ENCODE measurements at places on chromosomes 11 and 22.

DNA sequence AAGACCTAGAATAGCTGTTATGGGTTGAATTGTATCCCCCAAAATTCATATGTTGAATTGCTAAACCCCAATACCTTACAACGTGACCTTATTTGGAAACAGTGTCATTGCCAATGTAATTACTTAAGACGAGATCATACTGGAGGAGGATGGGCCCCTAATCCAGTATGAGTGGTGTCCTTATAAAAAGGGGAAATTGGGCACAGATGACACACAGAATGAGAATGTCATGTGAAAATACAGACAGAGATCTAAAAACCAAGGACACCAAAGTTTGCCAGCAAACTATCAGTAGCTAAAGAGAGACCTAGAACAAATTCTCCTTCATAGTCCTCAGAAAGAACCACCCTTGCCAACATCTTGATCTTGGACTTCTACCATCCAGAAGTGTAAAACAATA lies 127.7 kb downstream of the ATXN10 start:
- DNase-seq: no peak

DNA sequence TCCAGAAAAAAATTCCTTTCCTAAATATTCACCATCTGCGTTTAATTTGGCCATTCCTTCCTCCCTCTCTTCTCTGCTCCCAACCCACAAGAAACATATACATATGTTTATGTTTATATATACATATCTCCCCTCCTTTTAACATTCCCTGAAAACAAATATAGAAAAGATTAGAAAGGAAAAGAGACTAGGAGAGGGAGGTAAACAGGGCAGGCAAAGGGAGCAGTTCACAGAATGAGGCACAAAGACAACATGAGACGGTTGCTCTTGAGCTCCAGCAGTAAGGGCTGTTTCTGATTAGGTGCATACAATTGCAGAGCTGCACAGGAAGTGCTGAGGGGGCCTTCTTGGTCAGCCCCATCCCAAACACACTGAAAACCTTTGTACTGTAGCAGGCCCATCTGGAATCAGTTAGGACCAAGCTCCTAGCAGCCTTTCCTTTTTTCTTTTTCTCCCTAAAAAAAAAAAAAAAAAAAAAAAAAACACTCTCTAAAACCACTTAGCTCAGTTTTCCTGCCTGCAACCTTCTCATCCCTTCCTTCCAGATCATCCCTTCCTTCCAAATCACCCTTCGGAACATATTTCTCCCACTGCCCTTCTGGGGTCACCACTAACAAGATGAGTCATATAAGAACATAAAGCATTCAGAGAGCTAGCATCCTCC lies 57.0 kb downstream of the RBFOX2 start:
- DNase-seq: no peak

GRCh38 chr11:35750315-35750714 lies 87.7 kb downstream of the TRIM44 start:
- DNase-seq: no peak

DNA sequence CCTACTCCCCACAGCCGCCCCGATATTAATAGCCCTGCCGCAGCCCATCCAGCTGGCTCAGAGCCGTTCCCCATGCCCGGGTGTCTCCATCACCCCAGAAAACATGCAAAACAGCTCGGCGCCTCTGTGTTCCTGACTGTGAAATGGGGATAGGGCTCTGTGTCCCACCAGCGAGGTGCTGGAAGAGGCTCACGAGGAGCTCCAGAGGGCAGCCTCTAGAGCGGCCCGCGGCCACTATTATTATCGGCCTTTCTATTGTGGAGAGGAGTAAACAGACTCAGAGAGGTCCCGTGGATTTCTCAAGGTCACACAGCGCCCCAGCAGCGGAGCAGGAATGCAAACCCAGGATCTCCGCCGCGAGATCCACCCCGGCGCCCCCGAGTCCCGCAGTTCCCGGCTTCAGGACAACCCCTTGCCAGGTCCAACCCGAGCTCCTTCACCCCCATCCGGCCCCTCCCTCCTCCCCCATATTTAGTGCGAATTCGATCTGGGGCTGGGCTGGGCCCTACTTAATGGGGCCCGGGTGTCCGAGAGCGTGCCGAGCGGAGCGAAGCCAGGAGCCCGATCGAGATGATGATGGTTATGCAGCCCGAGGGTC lies at the start of gene ACTN3:
TSS of gene ACTN3 (plus strand) at position 536 of the 598 bp plus-strand sequence. CDS start at position 571, 35 bp downstream.
- no peak for DNase-seq

DNA sequence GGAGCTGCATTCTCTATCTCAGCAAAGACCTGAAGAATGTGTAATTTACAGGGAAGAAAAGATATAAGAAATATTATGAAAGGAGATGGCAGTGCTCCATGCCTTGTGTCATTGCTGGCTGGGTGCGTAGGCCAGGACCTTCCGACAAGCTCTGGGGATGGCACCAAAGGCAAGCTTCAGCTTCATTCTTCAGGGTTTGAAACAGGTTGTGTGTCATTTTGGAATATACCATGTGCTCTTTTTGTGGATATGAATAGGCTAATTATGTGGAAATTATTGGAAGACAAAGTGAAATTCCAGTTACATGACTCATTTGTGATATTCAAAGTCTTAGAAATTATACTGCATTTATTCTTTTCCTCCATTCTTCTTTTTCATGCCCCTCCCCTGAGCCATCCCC lies 5.7 kb upstream of the KIRREL3 start:
- DNase-seq: no peak

- DNase-seq: no peak
Observed at GRCh38 chr11:84890676-84891075, 736.5 kb downstream of the DLG2 start.

GRCh38 chr11:60221181-60221580 lies 21.8 kb downstream of the MS4A4E start:
- no peak for DNase-seq

DNA sequence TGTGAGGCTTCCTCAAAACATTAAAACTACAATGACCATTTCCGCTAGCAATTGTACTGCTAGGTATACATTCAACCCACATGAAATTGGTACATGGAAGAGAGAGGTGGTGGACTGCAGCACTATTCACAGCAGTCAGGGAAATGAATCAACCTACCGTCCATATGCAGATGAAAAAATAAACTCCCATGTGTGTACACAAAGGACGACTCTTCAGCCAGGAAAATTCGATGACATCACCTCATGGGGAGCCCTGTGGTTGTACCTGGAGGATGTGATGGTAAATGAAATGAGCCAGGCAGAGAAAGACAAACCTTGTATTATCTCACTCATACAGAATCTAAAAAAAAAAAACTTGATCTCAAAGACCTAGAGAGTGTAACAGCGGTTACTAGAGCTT lies 23.3 kb downstream of the RFPL3 start:
- no peak for DNase-seq

DNA sequence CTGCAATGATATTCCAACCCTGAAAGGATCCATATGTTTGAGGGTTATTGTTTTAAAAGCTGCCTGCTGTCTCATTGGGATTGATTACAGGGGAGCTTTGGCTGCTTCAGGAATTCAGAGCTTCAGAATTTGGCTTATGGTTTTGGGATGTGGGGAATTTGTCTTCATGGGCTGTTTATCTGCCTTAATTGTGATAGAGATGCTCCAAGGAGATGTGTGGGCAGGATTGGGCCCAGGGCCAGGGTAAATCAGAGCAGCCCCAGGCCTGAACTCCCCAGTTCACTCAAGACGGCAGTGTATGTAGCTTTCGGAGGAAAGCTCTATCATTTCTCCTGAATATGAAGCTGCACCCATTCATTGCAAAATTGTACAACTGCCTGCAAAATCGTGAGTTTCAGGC lies 88.5 kb downstream of the ALX4 start:
- DNase-seq: no peak

DNA sequence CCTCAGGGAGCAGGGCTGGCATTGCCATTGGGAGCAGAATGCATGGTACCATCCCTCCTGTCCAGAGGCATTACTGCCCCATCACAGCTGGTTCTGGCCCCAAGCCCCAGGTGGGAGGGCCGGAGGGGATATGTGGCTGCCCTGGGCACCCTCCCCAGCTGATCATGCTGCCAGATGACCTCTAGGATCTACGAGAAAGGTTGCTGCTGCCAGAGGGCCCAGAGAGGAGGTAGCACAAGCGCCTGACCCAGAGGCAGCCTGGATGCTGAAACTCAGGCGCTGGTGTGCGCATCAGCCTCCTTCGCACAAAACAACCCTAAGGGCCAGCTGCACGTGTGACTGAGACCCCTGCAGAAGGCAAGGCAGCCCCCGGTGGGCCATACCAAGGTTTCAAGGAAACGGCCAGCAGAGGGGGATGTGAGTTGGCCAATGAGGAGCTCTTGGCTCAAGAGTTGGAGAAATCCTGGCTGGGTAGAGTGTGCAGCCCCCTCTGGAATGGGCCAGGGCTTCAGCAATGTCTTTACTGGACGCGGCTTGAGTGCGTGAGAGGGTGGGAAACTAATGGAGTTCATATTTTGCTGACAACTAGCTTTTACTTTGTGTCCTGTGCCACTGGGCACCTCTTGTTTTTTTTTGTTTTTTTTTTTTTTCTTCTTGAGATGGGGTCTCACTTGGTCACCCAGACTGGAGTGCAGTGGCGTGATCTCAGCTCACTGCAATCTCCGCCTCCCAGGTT lies 88.3 kb upstream of the PARVA start:
- DNase-seq: no peak

GRCh38 chr11:45752106-45752505 lies 52.8 kb upstream of the SLC35C1 start:
- DNase-seq: no peak

DNA sequence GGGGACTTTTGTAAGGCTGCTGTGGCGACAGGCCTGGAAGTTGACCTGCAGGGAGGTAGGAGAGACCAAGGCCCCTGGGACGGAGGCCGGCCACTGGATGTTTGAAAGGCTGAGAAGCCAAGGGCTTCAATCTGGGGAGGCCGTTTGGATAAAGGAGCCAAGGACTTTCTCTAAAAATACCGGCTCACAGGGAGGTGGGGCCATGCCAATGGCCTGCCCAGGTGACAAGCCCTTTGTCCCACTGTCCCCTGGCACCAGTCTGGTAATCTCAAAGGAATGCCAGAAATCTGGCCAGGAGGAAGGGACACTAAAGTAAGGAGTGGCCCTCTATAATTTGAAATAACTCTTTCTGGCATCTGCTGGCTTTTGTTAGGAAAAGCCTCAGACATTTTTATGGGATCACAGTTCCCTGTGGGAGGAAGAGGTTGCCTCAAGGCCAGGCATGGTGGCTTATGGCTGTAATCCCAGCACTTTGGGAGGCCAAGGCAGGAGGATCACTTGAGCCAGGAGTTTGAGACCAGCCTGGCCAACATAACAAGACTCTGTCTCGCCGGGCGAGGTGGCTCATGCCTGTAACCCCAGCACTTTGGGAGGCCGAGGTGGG lies 1.9 kb upstream of the CHKA start:
- no peak for DNase-seq

DNA sequence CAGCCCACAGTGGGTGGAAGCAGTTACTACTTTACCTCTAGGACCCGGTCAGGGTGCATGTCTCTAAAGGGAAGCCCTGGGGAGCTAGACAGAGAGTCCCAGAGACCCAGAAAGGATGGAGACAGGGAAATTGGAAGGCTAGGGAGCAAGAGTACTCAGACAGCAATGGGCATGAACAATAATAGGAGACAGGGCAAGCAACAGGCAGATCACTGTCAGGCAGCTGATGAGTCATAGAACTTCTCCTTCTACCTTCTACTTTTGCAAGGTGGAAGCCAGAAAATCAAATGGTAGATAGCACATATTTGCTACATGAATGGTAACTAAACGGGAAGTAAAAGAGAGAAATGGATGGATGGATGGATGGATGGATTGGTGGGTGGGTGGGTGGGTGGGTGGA lies 19.6 kb downstream of the CD5 start:
- DNase-seq: no peak

DNA sequence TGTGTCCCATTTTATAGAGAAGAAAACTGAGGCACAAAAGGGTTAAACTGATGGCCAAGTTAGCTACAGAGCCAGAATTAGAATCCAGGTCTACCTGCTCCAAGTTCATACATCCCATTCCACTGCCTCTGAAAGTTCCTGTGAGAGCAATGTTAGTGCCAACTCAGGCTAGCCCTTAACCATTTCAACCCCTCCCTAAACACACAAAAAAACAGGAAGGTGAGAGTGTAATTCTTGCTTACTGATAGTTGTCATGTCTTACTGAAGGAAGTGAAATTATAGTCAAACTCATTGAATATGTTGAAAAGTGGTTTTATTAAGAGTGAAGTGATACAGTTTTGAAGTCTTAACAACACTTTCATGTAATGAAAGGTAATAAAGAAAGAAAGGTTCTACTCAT lies 2.9 kb upstream of the E2F8 start:
- no peak for DNase-seq

- no peak for DNase-seq
Observed at GRCh38 chr11:65501472-65502273, 2.8 kb downstream of the MALAT1 start.

GRCh38 chr11:59062602-59063529 lies 23.2 kb upstream of the GLYATL1B start:
- no peak for DNase-seq
